ENCODE measurements at places on chromosomes 7 and 10. TPM values are rescaled to one million over a fixed set of nuclear protein-coding genes. Genes with fewer than 3 reads are reported as not detected.

- no peak for DNase-seq
Measured at GRCh38 chr7:93036807-93037206, 81.0 kb downstream of the SAMD9 start.

FOXI2 gene
- total RNA-seq = not detected

DNA sequence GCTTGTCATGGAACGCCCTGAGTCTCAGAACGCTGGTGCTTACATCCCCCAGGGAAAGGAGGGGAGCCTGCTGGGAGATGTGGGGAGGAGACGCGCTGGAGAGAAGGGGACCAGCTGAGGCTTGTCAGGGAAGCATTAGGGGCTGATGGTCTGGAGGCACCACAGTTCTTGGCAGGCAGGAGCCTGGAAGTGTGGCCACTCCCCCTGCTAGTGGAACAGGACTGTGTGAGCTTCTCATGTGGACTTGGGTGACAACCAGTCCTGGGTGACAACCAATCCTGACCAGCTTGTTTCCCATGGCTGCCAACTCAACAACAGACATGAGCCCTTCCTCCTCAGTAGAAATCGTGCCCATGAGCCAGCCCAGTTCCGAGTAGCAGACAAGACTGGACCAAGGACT lies 87.8 kb downstream of the SPDYE5 start:
- no peak for DNase-seq

CALHM3 gene
- not detected for total RNA-seq

All from lower lobe of right lung (tissue), 2 donors.